Posterior vena cava (tissue), 2 donors: ENCODE measurements at places on chromosomes 1 and 21. TPM values are rescaled to one million over a fixed set of nuclear protein-coding genes. Genes with fewer than 3 reads are reported as not detected.

GRCh38 chr1:119968068-119968492 lies 71.8 kb upstream of the ADAM30 start:
- DNase-seq = no peak

DNA sequence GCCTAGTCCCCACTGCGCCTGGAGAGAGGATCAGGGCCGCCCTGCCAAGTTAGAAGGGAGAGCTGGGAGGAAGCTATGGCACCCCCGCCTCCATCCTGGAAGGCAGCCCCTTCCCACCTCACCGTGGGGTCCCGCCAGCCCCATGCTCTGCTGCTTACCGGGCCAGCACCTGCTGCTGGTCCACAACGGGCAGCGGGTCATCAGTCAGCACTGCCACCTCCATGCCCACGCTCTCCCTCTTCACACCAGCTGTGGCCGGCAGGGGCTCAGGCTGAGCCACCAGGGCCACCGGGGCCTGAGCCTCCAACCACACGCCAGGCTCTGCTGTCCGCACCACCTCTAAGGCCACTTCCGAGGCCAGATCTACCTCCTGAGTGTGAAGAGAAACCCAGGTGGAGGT lies 23.5 kb upstream of the DDOST start:
- no peak for DNase-seq

GRCh38 chr1:215418876-215419447 lies 148.1 kb upstream of the KCTD3 start:
- no peak for DNase-seq

DNA sequence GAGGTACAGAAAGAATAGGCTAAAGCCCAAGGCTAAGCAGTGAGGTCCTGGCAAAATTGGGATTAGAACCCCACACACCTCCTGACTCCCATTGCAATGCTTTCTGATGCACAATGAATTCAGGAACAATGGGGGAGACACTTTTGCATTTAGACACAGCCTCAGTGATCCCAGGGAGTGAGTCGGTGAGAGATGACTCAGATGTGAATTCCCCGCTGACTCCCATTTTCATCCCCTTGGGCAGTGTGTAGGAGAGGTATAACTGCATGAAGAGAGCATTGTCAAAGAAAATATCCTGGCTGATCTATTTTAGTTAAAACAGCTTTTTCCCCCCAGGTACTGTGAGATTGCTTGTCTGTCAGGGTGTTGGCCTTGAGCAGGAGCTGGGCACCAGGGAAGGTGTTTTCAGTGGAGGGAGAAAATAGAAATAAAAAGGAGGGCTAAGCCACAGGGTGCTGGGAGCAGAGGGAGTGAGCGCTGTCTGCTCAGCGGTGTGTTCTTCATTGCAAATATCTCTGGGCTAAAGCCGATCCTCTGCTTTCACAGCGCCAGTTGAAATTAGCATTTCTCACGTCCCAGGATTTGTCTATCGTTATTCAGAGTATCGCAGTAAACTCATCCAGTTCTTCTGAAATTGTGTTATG lies 247.7 kb upstream of the PTBP2 start:
- no peak for DNase-seq

GRCh38 chr21:36847189-36847588 lies 119.3 kb downstream of the HLCS start:
- DNase-seq = no peak

GRCh38 chr1:155938220-155938627 lies 3.2 kb upstream of the RXFP4 start:
- DNase-seq = no peak

GRCh38 chr1:180611016-180611930 lies 20.5 kb upstream of the XPR1 start:
- no peak for DNase-seq

DNA sequence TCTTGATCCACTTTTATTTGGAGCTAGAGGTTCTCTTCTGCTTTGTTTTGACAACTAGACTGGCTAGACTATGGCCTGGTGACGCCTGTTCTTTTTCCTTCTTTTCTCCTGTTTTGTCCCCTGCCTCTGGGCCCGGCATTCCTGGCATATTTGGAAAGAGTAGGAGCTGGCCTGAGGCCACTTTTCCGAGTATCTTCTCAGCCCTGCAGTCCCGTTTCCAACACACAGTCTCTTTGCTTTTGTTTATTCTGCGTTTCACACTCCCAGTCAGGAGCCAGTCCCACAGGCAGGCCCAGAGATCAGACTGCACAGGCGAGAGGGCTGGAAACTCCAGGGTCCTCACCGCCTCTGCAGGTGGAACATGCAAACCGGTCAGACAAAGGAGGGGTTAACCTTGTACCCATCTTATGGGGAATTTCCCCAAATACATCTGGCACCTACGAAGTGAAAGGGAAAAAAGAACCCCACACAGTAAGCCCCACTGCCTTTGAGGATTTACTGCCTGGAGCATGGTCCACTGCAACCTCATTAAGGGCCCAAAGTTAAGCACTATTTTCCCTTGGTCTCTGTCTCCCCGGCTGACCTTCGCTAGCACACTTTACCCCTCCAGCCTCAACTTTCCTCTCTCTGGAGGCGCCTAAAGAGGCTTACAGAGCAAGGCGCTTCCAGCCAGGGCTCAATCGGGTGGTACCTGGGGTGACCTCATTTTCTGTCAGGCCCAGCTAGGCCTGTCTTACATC lies 141.1 kb downstream of the TOMM20 start:
- DNase-seq = peak; percentile 92

GRCh38 chr1:218711884-218712674 lies 366.9 kb downstream of the TGFB2 start:
- no peak for DNase-seq

GRCh38 chr1:112850034-112850757 lies 105.8 kb downstream of the SLC16A1 start:
- no peak for DNase-seq

DNA sequence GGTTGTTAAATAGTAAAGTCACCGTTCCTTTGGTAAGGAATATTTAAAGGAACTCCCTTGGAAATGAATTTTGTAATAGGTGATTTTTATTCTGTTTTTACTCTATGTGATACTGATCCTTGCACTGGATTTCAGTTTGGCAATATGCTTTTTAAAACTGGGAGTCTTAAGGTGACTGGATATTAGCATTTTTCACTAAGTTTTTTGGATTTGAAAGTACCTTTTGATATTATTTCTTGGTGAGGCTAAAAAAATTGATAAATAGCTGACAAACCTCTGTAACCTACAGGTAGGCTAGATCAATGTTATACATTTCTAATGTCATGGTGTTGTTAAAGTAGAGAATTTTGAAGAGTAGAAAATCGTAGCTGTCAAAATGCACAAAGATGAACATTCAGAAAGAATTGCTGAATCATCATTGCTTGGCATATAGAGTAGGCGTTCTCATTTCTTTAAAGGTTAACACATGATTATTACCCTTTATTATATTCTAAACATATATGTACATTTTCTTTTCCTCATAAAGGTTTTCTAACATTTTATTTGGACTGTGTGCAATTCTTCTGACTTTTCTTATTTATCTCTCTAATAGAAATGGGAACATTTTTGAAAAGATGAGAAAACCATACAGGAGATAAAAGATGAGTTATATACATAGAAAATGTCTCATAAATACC lies 1.5 kb upstream of the DNAJB4 start:
- no peak for DNase-seq

DNA sequence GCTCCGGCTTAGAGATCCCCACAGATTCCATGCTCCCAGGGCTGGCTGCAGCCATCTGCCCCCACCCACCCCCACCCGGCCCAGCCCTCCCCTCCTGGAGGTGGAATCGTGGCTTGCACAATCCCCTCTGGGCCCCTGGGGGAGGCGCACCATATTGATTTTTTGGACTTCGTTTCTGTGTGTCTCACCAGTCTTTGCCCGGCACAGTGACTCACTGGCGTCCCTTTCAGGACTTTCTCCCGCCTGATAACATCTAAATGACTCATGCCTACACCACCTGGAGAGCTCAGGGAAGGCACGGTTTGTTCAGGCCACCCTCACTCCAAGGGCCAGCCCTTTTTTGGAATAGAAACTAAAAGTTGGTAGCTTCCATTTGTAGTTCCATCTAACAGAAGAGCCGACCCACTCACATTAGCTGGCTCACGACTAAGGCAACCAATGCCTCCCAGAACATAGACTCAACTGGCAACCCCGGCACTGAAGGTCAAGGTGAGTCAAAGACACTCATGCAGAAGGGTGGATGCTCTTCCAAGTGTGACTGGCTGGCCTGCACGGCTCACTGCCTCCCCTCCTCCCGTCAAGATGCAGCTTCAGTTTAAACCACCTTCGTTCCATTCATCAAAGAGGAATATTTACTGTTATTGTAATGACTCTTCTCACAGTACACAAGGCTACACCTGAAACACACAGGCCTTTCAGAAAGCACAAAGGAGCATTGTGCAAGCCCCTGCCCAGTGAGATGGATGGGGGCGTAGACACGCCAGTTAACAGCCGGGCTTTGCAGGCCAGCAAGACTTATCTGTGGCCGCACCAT lies 18.1 kb upstream of the ETS2 start:
- no peak for DNase-seq

GRCh38 chr1:55188909-55189308 lies 26.3 kb downstream of the USP24 start:
- no peak for DNase-seq

DNA sequence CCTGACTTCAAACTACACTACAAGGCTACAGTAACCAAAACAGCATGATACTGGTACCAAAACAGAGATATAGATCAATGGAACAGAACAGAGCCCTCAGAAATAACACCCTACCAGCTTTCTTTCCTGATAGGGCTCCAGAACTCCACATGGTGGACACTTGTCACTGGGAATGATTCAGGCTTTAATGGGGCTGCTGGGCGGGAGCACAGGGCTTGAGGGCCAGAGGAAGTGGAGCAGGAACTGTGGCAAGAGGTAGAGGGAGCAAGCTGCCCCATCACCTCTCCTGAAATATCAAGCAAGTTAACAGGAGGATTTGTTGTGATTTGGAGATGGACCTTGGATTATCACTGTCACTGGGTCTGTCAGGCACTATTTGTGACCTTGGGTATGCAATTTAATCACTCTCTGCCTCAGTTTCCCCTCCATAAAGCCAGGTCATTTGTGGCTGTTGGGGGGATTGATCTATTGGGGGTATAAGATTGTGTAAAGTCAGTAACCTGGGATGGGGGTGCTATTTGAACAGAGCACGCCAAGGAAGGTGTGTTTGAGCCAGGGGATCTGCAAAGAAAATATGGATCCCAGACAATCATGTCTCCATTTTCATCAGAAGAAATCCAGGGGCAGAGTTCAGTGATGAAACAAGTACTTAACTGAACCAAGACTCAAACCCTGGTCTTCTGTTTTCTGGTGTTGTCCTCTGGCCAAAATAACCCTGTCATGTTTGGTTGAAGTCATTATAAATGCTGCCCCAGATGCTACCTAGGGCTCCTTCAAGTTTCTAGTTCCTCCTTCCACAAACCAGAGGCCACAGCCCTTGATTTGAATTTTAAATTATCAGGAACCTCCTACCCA lies 25.2 kb downstream of the ETS2 start:
- DNase-seq = no peak

DNA sequence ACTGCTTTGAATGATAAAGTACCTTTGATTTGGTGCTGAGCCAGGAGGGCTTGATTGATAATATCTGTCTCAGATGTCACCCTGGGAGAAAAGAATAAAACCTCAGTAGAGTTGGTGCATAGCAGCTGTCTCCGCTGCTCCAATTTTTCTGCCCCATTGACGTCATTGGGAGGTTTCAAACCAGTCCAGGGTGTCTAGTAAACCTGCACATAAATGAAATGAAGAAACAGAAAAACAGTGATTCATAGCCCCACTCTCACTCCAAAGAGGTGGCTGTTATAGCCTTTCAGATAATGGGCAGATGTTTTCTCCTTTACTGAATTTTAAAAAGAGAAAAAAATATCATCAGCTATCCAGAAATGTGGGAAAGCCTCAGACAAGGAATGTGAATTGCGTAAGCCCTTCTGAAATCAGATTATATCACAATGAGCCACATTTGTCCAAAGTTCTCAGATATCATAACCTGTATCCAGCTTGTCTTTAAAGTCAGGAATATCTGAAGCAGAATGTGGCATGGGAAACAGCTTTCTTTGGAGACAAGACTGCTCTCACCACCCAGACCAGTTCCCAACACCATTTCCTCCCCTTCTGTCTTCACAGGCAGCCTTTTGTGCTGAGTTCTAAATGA lies 351.3 kb upstream of the SGIP1 start:
- DNase-seq = no peak

DNA sequence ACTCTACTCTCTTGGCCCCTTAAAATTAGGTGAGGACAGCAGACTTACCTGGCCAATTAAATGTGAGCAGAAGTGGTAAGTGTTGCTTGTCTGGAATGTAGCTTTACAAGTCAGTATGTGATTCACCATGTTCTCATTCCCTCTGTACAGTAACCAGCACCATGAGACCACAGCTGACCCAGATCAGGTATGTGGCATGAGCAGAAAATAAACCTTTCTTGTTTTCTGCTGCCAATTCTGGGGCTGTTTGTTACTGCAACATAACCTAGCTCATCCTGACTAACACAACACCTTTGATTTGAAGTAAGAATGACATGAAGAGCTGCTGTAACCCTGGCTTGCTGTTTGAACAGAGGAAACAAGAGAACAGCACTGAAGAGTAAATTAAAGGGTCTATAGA lies 24.9 kb downstream of the ITPKB start:
- no peak for DNase-seq

DNA sequence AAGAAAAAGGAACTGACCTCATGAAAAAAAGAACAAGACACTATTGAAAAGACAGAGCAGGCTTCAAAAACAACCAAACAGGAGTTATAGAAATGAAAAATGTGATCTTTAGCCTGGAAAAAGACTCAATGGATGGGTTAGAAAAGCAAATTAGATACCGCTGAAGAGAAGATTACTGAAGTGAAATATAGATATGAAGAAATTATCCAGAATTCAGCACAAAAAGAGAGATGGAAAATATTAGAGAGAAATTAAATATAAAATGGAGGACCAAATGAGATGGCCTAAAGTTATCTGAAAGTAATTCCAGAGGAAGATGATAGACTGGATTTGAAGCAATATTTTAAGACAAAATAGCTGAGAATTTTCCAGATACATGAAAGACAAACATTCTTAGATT lies 63.0 kb downstream of the SLC37A1 start:
- no peak for DNase-seq

The CD84 gene
- total RNA-seq = 16.8 TPM

The GABRD gene
- 0.29 TPM for total RNA-seq

The TFF2 gene
- not detected for total RNA-seq

The RGS13 gene
- 0.81 TPM for total RNA-seq

The CFAP107 gene
- not detected for total RNA-seq

The KRTAP7-1 gene
- total RNA-seq = not detected

The SH3D21 gene
- total RNA-seq = 1.6 TPM

The BMP8B gene
- 0.24 TPM for total RNA-seq
